ENCODE measurements at places on chromosomes 1 and 21.

DNA sequence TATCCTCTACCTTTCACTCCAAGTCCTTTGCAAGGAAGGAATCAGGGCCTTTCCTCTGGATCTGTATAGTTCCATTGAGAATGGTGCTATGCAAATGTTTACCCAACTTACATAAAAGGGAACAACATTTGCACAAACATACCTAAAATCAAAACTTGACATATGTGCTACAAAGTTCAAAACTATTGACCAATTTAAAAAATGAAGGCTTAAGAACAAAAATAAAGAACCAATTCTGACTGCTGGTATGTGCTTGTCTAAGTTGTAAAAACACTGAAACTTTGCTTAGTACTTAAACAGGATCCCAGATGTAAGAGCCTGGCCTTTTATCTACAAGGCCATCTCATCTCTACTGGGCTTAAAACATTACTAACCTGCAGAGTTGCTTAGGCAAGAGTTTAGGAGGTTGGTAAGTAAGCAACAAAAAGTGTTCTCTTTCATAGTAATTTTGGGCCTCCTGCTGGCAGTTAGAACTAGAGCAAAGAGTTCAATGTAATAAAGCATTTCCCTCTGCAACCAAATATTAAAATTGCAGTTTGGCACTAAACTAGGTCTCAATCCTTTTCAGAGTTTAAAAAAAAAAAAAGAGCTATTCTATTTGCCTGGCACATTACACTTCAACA is 2.0 kb downstream of the SCMH1 start:
- no peak for DNase-seq

GRCh38 chr1:169318536-169319244 is 48.9 kb downstream of the NME7 start:
- DNase-seq: no peak

GRCh38 chr1:68617942-68618341 is 121.1 kb upstream of the DEPDC1 start:
- DNase-seq: no peak

DNA sequence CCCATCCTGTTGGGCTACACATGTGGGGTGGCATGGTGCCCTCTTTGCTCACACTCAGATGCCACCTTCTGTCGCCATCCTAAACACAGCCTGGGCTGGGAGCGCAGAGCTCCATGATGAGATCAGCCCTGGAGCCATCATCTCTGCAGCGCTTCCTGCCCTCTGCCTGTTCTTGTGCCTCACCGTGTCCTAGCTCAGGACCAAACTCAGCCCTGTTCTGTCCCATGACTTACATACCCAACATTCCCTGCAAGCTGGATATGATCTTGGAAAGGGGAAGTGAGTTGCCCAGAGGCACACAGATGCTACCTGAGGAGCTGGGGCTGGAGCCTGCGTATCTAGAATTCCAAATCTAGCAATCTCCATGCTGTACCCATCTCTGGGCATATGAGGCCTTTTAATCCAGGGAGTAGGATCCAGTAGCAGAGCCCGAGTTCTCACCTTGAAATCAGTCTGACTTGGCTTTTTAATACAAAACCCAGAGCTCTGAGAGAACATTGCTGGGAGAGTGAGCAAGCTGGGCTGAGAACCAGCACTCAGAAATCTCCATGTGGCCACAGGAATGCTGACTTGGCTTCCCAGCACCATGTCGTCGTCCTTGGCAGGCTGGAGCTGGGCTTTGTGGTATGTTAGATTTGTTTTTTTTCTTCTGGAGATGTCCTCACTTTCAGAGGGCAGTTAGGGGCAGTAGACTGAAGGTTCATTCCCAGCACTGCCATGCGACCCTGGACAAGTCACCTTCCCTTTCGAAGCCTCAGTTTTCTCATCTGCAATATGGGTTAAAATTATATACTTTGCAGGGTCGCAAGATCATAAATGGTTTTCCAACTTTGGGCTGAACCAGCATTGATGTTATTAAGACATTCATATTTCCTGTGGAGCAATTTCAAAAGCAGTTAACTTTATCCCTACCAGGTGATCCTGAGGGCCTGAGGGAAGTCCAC is 2.6 kb downstream of the ALPL start:
- DNase-seq: no peak

- DNase-seq: no peak
Observed at GRCh38 chr1:193185901-193186731, at the start of gene B3GALT2. TSS of gene B3GALT2 (minus strand) at chr1:193186613. CDS start at chr1:193181562, 5,051 bp downstream.

DNA sequence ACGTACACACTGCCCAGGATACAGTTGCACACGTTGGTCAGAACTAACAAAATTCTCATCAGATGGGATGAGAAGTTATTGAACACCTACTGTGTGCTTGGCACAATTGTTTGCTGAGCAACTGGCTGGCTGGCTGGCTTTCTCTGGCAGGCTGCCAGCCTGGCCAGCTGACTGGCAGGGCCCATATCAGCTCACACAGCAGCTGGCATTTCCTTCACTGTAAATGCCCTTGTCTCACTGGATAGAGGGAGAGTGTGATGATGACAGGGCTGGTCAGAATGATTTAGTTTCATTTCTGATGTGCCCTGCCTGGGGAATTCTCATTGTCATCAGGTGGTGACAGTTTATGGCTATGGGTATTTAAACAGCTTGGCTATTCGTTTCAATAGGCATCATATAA is 15.8 kb downstream of the CAMK2N1 start:
- DNase-seq: no peak

DNA sequence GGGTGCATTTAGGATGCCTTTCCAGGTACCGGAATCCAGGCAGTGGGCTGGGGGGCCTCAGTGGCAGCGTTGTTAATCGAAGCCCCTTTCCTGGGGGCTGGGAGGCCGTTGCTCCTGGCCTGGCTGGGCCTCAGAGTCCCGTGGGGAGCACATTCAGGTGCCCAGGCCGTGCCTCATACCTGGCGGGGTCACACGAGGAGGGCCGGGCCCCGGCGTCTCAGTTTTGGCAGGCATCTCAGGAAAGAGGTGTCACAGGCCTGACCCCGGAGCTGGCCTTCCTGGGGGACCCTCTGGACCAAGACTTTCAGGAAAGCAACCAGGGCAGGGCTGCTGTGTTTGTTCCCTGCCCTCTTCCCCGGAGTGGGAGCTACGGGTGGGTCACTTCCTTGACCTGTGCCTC is 4.1 kb downstream of the NBL1 start:
- no peak for DNase-seq

- no peak for DNase-seq
Observed at GRCh38 chr1:238001818-238002217, 111.1 kb upstream of the ZP4 start.

- no peak for DNase-seq
Observed at GRCh38 chr21:41712201-41712600, 54.7 kb downstream of the RIPK4 start.

DNA sequence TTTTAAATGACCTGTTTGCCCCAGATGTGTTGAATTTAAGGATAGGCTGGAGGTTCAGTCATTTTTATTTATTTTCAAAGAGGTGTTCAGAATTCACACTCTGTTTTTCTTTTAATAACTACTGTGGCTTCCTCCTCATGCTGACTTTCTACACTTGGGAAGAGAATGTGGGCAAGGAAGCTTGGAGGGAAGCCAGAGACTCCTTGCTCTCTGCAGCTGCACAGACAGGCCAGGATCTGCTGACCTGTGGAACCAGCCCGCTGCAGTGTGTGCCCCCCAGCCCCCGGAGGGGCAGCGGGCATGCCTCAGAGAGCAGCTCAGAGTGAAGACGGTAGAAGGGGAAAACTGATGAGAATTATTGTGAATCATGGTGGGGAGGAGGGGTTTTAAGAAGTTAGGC is 16.9 kb downstream of the MGST3 start:
- no peak for DNase-seq

- no peak for DNase-seq
Observed at GRCh38 chr1:58353168-58353567, 193.4 kb downstream of the OMA1 start.

- DNase-seq: no peak
Observed at GRCh38 chr1:183360473-183360872, 57.7 kb downstream of the NMNAT2 start.

All from stimulated activated CD4-positive, alpha-beta T cell treated with anti-CD3 and anti-CD28 coated beads, TNF-alpha, amount 100 ng/mL, for 24 hours (primary cell).